Hematopoietic multipotent progenitor cell treated with erythropoietin and hydrocortisone succinate and interleukin-3 and kit ligand, for 15 days (in vitro differentiated cells): ENCODE measurements at places on chromosomes 4 and X.

- DNase-seq: no peak
These were observed 73.2 kb downstream of the SH3KBP1 start for GRCh38 chrX:19814240-19814639.

- DNase-seq: no peak
These were observed 29.1 kb upstream of the CT55 start for GRCh38 chrX:135200297-135200696.

DNA sequence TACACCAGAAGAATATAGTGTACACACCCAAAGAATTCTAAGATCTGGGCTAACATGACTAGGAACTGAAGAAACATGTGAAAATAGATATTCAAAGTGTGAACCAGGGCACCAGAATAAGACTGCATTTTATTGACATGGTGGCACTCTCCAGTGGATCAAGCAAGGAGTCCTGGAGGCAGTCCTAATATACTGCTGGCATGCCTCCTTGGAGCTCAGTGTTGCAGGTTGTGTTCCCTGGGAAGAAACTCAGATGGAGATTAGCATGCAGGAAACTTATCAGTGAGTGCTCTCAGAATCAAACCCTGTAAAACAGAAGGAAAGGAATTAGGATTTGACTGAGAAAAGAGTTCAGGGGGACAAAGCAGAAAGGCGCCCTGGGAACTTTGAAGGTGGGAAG, 105.1 kb downstream of the CXCL13 start:
- DNase-seq: no peak

GRCh38 chrX:46626566-46626965, 53.0 kb downstream of the CHST7 start:
- DNase-seq: no peak

- no peak for DNase-seq
These were observed 376.0 kb downstream of the BCOR start for GRCh38 chrX:39721566-39722279.

- peak; percentile 31 for DNase-seq
These were observed 4.5 kb downstream of the CBR4 start for GRCh38 chr4:169005453-169006099.

GRCh38 chr4:73413294-73413755, 9.2 kb downstream of the ALB start:
- DNase-seq: no peak

- no peak for DNase-seq
These were observed 99.4 kb downstream of the LUZP4 start for GRCh38 chrX:115388879-115389278.

GRCh38 chr4:166493924-166494345, 620.9 kb downstream of the TLL1 start:
- no peak for DNase-seq

GRCh38 chr4:10237131-10237530, 120.5 kb upstream of the WDR1 start:
- DNase-seq: peak; percentile 1

- DNase-seq: no peak
These were observed 53.1 kb upstream of the GIMD1 start for GRCh38 chr4:106421441-106422296.

- DNase-seq: no peak
These were observed 118.6 kb downstream of the CCSER1 start for GRCh38 chr4:90245837-90246236.
